IPS-NIHi11 (cell line): ENCODE measurements at places on chromosomes 16 and 17.

DNA sequence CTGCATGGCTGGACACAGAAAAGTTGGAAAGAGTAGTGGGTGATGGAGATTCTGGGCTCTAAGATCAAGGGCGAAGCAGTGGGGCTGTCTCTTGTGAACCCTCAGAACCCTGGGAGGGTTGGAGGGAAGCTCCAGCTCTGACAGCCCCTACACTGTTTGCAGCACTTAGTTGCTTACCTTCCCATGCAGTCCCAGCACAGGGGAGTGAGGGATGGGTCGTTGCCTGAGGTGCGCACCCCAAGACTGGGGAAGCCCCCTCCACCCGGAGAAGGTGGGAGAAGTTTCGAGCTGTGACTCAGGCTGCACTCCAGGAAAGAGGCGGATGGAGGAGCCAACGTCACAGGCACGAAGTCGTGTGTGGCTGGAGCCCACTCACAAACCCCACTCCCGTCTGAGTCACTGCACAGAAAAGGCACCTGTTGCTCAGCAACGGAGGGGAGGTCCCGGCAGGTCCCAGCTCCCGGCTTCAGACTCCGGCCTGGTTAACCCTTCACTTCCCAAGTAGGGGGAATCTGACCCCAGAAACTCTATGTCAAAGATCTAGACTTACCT is 60.1 kb downstream of the AIPL1 start:
- DNase-seq = peak; percentile 74

GRCh38 chr16:69131167-69131838 is 1.1 kb downstream of the CHTF8 start:
- DNase-seq = peak; percentile 80

DNA sequence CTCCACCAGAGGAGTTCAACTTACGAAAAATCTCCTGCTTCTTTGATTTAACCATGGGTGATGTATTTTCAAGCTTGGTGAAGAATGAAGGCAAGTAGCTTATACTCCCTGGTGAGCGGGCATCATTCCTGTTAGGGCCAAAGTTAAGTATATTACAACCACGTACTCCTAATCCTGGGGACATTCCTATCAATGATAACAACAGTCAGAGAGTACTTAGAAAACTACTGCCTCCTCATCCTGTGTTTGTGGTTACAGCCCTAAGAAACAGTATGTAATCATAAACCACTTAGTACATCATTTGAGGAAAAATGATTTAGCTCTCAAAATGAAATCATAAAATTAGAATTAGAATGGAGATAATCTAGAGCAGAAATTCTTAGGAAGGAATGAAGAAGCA is 47.3 kb downstream of the TTC19 start:
- no peak for DNase-seq

DNA sequence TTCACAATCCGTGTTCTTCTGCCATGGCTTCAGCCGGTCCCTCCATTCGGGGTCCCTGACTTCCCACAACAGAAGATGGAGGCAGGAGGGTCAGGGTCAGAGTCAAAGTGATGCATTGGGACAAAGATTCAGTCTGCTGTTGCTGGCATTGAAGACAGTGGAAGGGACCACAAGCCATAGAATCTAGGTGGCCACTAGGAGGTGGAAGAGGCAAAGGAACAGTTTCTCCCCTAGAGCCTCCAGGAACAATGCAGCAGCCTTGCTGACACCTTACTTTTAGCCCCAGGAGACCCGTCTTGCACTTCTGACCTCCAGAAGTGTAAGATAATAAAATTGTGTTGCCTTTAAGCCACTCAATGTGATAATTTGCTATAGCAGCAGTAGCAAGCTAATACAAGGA is 55.9 kb downstream of the MFSD11 start:
- peak; percentile 35 for DNase-seq

DNA sequence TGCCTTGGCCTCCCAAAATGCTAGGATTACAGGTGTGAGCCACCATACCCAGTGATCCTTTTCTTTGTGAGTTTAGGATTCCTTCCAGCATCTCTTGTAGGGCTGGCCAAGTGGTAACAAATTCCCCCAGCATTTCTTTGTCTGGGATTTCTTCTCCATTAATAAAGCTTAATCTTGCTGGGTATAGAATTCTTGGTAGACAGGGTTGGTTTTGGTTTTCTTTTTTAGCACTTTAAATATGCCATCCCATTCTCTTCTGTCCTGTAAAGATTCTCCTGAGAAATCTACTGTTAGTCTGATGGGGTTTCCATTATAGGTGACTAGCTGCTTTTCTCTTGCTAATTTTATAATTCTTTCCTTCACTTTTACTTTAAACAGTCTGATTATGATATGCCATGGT is 173.0 kb upstream of the TOM1L1 start:
- no peak for DNase-seq

- DNase-seq = peak; percentile 33
These were observed 406.3 kb downstream of the WWOX start for GRCh38 chr16:78505544-78506366.

- no peak for DNase-seq
These were observed 25.6 kb upstream of the TAC4 start for GRCh38 chr17:49873466-49873865.

- DNase-seq = no peak
These were observed 323.8 kb upstream of the ZFHX3 start for GRCh38 chr16:73371584-73372319.

DNA sequence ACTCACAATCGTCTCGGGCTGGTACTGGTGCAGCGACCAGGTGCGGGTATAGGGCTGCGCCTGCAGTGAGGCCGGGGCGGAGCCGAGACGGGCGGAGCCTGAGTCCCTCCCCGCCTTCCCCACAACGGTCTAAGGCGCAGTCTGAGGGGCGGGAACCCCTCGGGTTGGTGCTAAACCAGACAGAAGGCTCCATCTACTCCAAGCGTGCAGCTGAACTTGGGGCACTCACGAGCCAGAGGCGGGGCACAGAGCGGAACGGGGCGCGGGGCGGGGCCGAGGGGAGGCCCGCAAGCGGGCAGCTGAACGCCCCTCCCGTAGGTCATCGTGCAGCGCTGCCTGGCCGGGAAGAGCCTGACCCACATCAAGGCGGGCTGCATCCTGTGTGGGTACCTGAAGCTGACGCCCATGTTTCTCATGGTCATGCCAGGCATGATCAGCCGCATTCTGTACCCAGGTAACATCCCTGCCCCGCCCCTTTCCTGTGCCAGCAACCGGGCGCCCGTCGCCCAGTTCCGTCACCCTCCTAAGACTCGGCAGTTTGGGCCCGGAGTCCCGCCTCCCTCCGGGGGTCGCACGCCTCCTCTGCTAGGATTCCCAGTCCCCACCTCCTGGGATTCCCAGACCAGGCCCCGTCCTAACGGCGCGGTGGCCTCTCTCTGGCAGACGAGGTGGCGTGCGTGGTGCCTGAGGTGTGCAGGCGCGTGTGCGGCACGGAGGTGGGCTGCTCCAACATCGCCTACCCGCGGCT is 5.0 kb downstream of the SLC5A2 start:
- DNase-seq = peak; percentile 91

DNA sequence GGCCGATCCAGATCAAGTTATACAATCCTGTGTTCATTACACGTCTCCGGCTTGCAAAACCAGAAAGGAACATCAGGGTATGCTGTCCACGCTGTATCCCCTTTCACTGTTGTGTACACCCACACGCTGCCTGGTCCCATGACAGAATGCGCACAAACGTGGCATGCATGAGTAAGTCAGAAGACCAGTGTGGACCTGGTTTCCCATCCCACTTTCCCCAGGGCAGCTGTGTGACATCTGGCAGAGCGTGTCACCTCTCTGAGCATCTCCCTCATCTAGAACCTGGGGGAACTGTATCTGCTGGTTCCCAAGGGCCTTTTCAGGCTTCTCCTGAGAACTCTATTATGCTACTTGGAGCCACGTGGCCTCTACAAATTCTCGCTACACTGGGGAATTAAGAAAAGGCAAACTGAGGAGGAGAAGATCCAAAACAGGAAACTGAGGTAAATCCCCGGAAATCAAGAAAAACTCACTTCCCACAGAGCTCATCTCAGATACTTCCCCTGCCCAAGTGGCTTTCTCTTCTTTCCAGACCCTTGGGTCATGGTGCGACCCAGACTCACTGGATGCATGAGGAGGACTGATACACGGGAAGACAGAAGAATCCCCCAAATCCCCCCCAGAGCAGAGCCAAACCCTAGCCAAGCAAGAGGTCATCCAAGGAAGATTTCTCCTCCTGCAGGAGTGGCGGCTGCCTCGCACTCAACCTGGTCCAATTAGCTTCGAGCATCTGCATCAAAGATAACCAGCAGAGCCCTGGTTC is 139.3 kb downstream of the GAS7 start:
- DNase-seq = no peak

GRCh38 chr17:31798205-31798724 is 60.8 kb downstream of the COPRS start:
- no peak for DNase-seq

DNA sequence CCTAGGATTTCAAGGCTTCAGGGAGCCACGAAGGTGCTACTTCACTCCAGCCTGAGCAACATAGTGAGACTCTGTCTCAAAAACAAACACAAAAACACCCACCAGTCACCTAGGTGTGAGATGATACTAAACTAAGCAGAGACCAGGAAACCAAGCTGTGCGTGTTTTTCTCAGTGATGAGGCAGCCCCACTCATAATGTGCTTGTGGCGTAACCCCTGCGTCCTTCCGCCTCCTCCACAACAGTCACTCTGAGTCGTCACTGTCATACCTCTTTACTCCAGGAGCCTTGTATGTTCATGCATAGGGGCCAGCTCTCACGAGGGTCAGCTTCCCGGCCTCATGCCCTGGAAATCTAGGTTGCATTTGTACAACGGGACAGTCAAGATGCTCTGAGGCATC is 31.1 kb upstream of the SLC47A1 start:
- no peak for DNase-seq

- DNase-seq = no peak
These were observed 44.3 kb upstream of the CHMP6 start for GRCh38 chr17:80947200-80947940.

DNA sequence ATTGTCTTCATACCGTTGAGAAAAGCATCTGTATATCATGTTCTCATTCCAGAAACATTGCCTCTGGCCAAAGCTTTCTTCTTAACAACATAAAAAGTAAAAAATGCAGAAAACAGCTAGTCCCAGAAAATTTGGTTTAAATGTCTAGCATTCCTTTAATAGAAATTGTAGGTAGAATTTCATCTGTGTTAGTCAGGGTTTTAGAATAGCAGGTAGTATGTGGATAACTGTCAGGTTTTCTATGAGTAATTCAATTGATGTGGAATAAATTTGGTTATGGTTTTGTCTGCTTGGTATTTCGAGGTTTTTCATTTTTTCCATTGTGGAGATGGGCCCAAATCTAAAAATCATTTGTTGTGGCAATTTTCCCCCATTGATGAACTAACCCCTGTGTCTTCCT is 616.7 kb downstream of the KCNJ2 start:
- no peak for DNase-seq

DNA sequence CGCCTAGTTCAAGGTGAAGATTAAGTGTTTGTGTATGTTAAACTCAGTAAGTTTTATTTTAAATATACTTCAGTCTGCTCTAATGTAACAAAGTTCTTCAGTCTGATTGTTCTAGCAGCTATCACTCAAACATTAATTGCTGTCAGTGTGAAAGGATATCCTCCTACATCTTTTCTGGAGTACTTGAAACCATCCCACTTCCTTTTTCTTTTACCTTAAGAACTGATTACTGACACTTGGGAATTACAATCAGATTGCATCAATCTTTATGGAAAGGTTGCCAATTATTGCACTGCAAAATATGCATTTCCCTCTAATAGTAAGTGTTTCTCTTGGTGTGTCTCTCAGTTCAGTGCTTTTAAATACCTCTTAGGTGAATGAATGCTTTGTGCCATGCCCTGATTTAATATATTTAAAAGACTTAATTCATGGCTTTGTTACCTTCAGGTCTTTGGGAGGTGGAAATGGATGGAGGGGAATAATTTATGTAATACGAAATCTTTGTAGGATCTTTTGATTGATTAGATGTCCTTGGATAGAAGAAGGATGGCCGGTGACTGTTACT is 16.6 kb downstream of the MRTFB start:
- no peak for DNase-seq

GRCh38 chr17:60525685-60526514 is at the start of gene APPBP2:
APPBP2 (minus strand) TSS chr17:60526242; CDS start chr17:60525931, 311 bp downstream.
- peak; percentile 93 for DNase-seq

DNA sequence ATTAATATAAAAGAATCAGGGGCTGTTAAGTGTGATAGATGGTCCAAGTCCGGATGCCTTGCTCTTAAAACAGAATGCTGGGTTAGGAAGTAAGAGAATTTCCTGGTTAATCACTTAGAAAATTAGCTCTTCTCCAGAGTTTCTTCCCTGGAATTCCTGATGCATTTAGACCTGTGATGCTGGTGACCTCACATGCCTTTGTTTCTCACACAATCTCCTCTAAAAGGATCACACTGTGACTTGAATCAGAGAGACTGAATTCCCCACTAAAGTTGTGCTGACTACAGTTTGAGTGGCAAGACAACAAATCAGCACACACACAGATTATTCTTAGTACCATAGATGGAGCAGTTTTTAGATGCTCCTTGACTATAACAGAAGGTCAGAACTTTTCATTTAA is 4.4 kb upstream of the RNF43 start:
- no peak for DNase-seq

DNA sequence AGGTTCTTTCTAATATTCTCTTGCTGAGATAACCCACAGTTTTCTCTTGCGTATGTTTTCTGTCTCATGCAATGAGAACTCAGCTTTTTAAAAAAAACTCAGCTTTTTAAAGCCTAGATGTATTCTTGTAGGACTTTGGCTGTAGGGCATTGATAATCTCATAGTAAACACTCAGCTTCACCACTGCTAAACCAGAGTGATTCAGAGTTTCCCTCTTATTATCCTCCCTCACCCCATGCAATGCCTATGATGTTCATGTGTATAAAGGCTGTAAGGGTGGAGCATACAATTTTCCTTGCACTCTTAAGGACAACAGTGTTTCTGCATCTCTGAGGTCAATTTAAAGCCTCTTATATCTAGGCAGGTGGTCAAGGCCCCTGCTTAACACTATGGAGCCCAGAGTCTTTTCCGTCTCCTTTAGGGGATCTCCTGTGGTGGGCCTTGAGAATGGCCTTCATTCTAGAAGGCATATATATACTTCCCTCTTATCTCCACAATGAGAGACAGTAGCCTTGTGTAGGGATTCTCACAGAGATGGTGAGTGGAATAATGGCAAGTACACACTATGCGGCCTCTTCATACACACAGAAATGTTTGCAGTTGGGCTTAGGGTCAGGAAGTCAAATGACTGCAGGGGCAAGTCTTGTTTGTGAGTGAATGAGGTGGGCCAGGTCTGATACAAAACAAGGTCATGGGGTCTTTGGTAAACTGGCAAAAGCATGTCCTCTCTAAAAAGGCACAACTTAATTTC is 279.6 kb downstream of the HS3ST3A1 start:
- no peak for DNase-seq

DNA sequence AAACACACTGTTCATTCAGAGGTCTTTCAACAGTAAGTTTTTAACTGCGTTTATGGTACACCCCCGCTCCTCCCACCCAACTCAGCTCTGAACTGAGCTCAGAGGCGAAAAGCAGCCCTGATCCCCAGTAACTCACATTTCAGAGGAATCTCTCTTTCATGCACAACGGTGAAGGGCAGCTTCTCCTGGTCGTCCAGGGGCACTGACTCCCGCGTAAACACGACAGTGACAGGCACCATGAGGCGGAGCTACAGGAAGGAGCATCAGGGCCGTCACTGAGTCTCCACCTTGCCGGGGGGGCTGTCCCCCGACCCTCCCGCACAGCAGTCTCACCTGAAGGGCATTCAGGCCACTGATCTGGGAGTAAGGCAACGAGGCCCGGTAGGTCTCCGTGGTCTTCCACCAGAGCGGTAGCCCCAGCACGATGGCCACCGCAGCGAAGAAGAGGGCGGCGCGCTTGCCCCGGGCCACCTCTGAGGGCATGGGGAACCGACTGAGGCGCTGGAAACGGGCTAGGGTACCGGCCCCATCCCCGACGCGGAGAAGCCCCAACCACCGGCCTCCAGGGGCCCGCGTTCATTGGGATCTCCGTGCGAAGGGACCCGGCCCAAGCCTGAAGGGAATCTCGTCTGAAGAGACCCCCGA is 486 bp downstream of the PIGS start:
- DNase-seq = peak; percentile 52
